ENCODE measurements at places on chromosomes 7 and 10. TPM values are rescaled to one million over a fixed set of nuclear protein-coding genes. Genes with fewer than 3 reads are reported as not detected.

PIK3AP1 gene
- total RNA-seq: 0.10 TPM

FEZF1 gene
- total RNA-seq: not detected

LRRC27 gene
- 4.3 TPM for total RNA-seq

PRSS37 gene
- not detected for total RNA-seq

SUN3 gene
- not detected for total RNA-seq

FAM200A gene
- 9.5 TPM for total RNA-seq

ATRNL1 gene
- 0.12 TPM for total RNA-seq

TAS2R41 gene
- not detected for total RNA-seq

PLEKHS1 gene
- total RNA-seq: 0.84 TPM

RELN gene
- total RNA-seq: not detected

KIF11 gene
- 58.1 TPM for total RNA-seq

SH2D4B gene
- 0.10 TPM for total RNA-seq

TMEM236 gene
- 0.12 TPM for total RNA-seq

FFAR4 gene
- not detected for total RNA-seq

CFAP46 gene
- not detected for total RNA-seq

LRRD1 gene
- not detected for total RNA-seq

MYO3A gene
- not detected for total RNA-seq
